ENCODE measurements at places on chromosomes 12 and 14.

DNA sequence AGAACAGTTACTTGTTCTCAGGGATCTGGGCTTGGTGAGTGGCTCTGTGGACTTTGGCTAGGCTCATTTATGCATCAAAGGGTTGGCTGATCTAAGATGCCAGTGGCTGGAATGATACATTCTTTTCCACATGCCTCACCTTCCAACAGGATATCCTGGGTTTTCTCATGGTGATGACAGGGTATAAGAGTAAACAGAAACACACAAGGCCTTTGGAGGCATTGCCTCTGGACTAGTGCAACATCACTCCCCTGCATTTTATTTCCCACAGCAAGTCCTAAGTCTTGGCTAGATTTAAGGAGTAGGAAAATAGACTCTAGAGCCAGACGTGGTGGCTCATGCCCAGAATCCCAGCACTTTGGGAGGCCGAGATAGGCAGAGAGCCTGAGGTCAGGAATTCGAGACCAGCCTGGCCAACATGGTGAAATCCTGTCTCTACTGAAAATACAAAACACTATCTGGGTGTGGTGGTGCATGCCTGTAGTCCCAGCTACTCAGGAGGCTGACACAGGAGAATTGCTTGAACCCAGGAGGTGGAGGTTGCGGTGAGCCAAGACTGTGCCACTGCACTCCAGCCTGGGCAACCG, 47.9 kb downstream of the RPH3A start:
- no peak for DNase-seq

- peak; percentile 66 for DNase-seq
Measured at GRCh38 chr14:77212943-77213678, 31.5 kb downstream of the TMEM63C start.

DNA sequence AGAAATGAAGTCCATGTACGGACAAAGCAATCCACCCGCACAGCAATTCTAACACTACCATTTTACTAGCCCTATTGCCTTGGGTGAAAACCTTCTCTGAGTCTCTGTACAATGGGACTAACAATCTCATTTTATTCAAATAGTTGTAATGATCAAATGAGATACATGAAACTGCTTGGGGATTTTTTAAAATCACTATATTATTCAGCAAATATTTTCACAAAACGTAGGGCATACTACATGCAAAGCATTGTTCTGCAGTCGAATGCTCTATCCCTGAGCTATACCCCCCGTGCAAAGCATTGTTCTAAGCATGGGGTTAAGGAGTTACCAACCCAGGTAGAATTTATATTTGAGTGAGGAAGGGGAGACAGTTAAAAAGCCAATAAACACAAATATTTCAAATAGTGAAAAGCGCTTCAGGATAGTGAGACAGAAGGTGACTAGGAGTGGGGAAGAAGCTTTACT, 554 bp upstream of the ATF7 start:
- DNase-seq, result no peak

DNA sequence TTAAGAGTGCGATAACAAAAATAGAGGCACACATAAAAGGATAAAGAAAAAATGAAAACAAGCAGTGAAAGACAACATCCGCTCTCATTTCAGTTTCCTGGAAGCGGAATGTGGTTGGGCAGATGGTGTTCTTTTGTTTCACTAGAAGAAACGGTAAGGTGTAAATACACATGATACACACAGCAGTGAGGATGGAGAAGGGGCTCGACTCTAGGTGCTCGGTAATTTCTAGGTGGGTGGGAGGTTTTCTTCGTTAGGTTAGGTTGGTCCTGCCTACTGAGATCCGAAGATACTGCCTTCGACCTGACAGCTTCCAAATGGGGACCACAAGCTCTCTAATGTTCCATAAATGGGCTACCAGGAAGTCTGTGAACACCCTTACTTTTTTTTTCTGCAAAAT, 1082.5 kb downstream of the BCL11B start:
- DNase-seq, result no peak

GRCh38 chr14:100822532-100823296, 3.2 kb upstream of the MEG3 start:
- peak; percentile 48 for DNase-seq

DNA sequence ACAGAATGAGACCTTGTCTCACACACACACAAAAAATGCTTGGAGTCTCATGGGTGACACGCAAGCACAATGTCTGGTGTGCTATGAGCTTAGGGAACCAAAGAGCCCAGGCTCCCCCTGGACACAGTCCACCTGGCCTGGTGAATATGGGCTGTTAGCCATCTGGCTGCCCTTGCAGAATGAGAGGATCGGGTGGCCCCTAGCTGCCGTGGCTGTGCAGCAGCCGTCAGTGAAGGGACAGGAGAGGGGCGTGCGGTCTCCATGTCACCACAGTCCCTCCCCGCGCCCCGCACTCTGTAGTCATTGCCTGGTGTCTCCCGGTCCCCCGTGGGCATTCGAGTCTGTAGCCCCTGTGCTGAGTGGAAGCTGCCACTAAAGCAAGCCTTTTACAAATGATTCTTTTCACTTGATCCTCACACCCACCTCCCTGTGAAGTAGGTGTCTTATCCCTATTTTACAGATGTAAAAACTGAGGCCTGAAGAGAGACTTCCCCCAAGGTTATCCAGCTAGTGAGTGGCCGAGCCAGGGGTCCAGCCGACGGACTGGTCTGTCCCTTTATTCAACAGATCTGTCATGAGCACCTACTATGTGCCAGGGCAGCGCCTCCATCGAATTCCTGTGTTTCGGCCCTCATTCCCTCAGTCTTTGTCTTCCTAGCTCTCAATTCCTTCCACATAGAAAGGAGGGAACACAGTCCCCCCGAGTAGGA, 18.8 kb downstream of the MVK start:
- DNase-seq, result no peak

- no peak for DNase-seq
Measured at GRCh38 chr12:33427071-33427470, 12.5 kb downstream of the SYT10 start.

DNA sequence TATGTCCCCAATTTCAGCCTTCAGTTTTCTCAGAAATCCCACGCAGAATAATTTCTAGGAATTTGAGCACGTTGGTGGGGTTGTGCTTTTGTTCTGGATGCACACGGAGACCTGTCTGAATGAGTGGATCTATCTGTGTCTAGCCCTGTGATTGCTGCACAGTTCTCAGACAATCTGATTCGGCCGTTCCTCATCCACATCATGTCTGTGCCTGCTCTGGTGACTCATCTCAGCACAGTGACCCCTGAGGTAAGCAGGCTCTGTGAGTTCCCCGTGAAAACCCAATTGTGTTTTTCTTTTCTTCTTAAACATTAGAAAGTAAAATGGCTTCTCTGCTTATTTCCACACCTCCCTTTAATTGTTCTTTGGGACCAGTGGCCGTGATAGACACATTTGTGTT, 20.2 kb downstream of the UBE3B start:
- DNase-seq, result no peak

DNA sequence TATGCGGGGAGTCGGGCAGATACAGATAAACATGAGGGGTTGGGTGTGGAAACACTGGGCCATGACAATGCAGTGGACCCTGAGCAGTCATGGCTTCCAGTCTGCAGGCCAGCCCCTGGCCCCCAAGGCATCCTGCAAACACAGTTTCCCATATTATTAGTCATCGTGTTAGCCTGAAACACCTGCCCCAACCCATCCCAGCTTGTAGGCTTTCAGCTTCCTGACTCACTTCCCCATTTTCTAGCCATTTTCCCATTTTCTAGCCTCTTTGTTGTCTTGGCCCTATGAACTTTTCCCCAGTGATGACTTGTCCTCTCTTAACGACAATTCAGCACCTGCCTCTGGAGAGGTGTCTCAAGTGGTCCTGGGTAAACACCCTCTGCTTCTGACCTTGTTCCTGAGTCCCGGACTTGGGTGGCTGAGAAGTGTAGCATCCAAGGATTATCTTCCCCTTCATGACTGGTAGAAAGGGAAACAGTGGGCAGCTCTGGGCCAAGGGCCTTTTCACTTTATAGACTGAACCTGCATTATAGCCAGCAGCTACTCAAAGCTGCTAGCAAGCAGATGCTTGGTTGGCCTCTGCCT, 4.3 kb upstream of the PGF start:
- DNase-seq, result no peak

- DNase-seq, result no peak
Measured at GRCh38 chr12:68831751-68832503, 23.9 kb downstream of the MDM2 start.

GRCh38 chr12:19491863-19492262, 52.6 kb downstream of the AEBP2 start:
- no peak for DNase-seq

DNA sequence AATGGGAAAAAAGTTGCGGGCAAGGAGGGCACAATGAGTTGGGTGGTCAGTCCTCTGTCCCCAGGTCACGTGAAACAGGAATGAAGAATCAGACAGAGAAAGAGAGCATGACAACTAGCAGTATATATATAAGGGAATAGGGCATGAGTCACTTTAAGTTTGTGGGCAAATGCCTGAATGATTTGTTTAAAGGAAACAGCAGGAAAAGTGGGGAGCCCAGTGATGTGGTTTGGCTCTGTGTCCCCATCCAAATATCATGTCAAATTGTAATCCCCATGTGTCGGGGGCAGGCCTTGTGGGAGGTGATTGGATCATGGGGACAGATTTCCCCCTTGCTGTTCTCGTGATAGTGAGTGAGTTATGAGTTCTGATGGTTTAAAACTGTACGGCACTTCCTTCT, 195.3 kb upstream of the IGF1 start:
- DNase-seq, result no peak
